ENCODE measurements at places on chromosomes 1 and 21.

- no peak for DNase-seq
These were observed 9.1 kb upstream of the GPR61 start for GRCh38 chr1:109530457-109531087.

DNA sequence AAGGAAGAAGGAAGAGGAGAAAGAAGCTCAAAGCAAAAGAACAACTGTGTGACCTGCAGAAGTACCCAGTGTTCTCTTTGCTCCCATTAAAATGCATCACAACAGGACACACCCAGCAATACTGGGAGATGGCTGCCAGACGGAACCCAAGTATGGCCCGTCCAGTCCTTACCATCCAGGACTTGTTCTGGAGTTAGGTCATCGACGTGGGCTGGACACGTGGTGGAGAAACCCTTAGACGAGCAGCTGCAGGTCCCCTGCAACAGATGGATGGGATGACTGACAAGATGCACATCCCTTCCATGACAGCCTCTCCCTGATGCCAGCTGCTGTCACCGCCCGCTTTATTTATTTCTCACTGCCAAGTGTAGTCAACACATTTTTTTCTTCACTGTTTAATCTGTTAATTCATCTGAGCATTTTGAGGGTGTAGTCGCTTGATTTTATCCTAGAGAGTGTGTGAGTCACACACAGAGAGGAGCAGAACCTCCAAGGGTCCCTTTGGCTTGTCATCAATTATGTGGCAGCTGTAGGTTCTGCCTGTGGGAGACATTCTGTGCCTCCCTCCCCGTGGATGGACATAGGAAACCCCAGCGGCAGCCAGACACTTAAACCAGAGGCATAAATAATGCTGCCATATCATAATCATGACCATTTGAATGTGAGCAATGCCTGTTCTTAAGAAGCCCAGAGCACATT lies 80.9 kb downstream of the ABCA4 start:
- no peak for DNase-seq

DNA sequence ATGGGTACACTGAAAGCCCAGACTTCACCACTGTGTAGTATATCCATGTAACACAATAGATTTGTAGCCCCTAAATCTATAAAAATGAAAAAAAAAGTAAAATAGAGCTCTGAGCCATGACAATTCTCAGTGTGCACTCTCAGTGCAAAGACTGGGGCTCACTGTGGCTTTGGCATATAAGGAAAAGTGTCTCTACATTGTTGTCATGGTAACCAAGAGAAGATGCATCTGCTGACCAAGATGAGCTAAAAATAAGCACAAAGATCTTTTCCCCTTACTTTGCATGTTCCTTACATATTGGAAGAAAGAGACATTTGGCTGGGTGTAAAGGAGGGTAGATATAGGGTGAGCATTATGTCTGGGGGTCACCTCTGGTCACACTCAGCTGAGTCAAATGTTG lies 12.0 kb downstream of the PGLYRP4 start:
- DNase-seq = no peak

GRCh38 chr1:5887971-5888361 lies 104.3 kb downstream of the NPHP4 start:
- DNase-seq = no peak

DNA sequence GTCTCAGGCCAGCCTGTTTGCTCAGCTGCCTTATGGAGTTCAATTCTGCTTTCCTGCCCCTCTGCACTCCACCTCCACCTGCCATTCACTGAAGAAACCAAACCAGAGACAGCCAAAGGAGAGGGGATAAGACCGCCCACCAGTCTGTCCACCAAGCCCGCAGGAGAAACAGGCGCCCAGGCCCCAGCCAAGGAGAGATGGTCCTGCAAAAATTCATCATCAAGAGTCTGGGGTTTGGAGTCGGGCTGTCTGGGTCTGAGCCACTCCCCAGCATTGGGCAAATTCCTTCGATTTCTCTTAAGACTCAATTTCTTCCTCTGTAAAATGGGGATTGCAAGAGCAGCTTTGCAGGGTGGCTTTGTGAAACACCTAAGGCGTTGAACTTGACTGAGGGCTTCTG lies 121.4 kb upstream of the RUNX3 start:
- DNase-seq = no peak

GRCh38 chr1:106912131-106912530 lies 144.3 kb upstream of the PRMT6 start:
- DNase-seq = no peak

DNA sequence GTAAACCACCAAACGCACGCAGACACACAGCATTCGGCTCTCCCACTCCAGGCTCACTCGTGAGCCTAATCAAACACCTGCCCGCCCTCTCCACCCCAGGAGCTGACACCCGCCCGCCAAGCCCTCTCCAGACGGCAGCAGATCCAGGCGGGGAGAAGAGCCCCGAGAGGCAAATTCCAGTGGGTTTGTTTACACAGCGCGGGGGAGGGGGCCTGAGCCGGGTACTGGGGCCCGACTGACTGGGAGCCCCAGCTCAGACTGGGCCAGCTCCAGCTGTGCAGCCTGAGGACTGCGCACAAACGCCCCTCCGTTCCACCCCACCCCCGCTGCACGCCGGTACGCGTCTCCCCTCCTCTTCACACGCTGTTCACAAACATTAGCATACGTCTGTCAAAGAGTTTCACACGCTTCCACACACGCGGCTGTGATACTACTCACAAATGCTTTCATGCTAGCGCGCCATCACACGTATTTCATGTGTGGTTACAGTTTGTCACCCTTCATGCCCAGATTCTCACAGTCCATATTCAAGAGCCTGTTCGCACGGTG lies 1.0 kb upstream of the EFNA1 start:
- peak; percentile 17 for DNase-seq

GRCh38 chr1:36557041-36558000 lies 74.6 kb upstream of the CSF3R start:
- no peak for DNase-seq

GRCh38 chr1:198923993-198924392 lies 285.2 kb downstream of the PTPRC start:
- no peak for DNase-seq

- DNase-seq = no peak
These were observed 28.0 kb upstream of the TSPAN2 start for GRCh38 chr1:115117298-115117697.

DNA sequence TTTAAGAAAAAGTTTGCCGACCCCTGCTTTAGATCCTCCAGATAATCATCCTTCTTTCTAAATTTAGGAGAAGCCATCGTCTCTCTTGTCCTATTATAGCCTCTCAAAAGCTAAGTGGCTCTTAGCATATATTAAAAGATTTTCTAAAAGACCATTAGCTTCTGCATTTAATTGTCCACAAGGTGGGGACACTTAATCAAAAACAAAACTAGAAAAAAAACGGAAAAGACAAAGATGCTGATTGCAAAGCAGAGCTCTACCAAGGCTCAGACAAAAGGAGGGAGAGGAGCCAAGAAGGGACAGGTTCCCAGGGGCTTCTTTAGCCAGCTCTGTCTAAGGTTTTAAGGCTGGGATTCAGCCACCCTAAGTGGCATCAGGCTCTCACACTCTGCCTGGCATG lies 128.3 kb upstream of the HMGB4 start:
- no peak for DNase-seq

- no peak for DNase-seq
These were observed 50.6 kb downstream of the KIF26B start for GRCh38 chr1:245205396-245205795.

DNA sequence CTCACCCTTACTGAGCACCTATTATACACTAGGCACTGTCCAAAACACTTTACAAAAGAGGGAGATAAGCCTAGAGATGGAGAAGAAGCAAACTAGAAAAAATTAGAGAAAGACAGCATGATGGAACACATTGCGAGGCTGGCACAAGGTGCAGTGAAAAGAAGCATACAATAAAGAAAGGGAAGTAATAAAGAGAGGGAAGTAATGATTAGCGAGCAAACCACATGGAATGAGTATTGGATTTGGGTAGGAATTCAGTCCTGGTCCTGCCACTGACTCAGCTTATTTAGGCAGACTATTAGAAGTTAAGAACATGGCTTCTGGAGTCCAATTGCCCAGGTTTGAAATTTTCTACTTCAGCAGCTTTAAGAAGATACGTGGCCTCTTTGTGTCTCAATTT lies 32.6 kb upstream of the FNBP1L start:
- DNase-seq = no peak

- no peak for DNase-seq
These were observed 326.1 kb downstream of the ASTN1 start for GRCh38 chr1:176838276-176838995.

GRCh38 chr1:85992791-85993190 lies 163.8 kb downstream of the COL24A1 start:
- DNase-seq = no peak

Measured in stimulated activated CD4-positive, alpha-beta T cell treated with anti-CD3 and anti-CD28 coated beads, Interleukin-12 subunit alpha, Interleukin-12 subunit beta, amount 100 ng/mL, for 4 hours (primary cell).